SW480 (cell line): ENCODE measurements at places on chromosomes 3 and 15.

DNA sequence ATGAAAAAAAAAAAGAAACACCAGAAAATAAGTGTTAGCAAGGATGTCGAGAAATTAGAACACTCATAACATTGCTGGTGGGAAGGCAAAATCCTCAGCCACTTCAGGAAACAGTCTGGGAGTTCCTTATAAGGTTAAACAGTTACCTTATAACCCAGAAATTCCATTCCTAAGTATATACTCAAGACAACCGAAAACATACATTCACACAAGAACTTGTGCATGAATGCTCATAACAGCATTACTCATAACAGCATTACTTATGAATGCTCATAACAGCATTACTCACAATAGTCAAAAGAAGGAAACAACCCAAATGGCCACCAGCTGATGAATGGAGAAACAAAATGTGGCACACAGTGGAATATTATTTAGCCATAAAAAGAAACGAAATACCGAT, 34.8 kb upstream of the DCP1A start:
- DNase-seq: no peak

- no peak for DNase-seq
Observed at GRCh38 chr3:140572334-140572733, 105.5 kb upstream of the TRIM42 start.

DNA sequence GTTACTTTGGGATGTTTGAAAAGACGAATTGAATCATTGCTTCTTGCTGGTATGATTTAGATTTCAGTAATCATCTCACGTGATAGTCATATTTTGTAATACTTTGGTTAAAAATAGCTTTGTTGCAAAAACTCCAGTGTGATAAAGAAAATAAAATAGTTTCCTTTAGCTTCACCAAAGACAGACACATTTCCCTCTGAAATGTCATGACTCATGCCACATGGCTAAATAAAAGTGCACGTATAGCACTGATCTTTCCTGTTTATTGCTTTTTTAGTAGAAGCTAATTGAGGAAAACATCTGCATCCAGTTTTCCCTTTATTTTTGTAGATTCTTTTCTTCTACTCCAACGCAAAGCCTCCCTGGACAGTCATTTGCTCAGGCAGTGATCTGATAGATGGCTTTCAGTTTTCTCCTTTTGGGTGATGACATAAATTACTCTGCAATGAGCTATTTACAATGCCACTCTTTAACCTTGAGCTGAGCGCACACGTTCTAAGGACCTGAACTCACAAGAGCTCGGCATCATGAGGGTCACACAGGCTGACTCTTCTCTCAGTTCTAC, 84.9 kb downstream of the ARNT2 start:
- DNase-seq: no peak

DNA sequence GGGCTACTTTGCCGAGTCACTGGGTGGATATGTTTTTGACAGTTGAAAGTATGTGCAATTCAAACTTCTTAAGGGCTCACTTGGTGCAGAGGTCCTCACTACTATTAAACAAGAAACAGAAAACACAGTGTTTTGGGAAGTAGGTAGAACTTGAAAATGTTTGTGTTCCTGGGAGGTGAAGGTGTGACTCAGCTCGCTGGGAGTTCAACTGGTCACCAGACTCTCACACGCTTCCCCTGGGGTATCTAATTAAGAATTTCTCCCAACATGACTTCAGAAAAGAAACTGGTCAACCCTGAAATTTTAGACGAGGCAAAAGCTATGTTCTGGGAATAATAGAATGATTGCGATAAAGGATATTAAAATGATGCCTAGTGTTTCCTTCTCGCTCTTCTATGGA, 1039.8 kb upstream of the SEMA6D start:
- DNase-seq: no peak

- DNase-seq: no peak
Observed at GRCh38 chr3:46910166-46910760, 32.7 kb downstream of the PTH1R start.

DNA sequence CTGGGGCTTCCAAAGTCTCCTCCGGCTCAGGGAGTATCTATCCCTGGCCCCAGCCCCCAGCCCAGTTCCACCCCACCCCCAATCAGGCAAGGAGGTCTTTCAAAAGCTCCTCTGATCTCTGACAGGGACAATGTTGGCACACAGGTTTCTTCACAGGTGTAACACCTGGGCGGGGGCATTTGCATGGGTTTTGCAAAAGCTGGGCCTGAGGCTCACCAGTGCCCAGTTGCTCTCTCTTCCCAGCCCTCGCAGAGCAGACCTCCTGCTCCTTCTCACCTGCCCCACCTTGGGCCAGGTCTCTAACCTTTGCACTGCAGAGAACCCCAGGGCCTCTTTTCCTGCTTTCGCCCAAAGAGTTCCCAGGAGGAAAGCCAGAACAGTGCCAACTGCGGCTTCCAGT, 8.6 kb upstream of the CSK start:
- no peak for DNase-seq

DNA sequence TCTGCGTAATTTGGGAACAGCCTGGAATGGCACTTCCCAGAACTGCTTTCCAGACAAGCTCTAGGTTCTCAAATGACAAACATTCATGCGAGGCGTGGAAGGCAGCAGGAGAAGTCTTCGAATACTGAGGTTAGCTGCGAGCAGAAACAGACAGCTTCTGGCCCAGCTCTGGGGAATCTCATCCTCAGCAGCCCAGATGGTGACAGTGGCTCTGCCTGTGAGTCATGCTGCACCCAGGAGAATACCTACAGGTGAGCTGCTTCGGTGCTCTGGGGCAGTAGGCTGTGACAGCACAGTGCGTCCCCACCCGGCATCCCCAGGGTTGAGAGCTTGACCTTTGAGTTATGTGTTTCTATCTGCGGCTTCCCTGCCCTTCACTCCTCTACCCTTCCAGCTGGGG, 258.6 kb downstream of the KLF13 start:
- DNase-seq: no peak

GRCh38 chr3:128400671-128401070, 66.0 kb downstream of the DNAJB8 start:
- no peak for DNase-seq

GRCh38 chr3:120854908-120855526, 53.0 kb upstream of the STXBP5L start:
- no peak for DNase-seq

- no peak for DNase-seq
Observed at GRCh38 chr3:128066114-128066513, 13.9 kb downstream of the SEC61A1 start.

DNA sequence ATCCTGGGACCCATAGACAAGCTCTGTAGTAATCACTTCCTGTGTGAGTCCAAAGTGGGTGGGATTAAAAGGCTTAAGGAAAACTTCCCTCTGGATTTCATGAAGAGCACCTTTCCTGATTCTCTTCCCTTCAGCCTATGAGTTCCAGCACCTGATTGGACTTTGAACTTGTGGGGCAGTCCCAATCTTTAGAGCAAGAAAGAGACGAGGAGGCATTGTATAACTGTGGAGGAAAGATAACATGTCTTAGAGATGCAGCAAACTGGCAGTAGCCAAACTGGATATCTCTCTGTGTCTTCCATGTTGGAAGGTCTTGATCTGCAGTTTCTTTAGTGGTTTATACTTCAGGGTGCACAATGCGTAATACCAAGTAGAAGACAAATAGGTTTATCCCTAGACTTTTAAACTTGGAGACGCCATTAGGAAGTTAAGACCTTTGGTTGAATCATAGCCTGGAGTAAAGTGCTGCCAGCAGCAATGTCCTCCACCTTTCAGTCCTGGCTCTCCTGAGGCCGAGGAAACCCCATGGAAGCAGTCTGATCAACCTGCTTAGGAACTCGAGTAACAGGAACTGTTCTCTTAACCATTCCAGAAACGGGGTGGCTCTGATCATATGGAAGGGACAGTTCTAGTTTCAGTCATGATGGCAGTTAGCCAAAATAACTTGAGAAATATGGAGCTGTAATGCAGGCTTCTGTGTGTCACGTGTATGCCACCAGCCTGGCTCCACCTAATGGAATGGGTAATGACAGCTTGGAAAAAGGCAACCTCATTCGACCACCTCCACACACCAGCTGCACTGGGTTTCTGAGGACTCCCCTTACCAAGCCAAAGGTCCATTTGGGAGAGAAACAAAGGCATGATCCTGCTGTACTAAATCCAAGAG, 4.7 kb downstream of the EIF1B start:
- no peak for DNase-seq

DNA sequence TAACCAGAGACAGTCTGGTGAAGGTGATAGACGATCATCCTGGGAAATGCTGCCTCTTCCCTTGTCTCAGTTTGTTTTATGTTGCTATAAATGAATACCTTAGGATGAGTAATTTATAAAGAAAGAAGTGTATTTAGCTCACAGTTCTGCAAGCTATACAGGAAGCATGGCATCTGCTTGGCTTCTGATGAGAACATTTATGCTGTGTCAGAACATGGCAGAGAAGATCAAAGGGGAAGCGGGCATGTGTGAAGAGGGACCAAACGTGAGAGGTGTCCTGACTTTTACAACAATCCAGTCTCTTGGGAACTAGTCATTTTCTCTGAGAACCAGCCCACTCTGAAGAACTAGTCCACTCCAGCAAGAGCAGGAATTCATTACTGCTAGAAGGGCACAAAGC, 9.6 kb downstream of the CMC1 start:
- DNase-seq: no peak

- no peak for DNase-seq
Observed at GRCh38 chr15:42584031-42584765, 8.8 kb downstream of the STARD9 start.

- no peak for DNase-seq
Observed at GRCh38 chr15:46034755-46035154, 399.9 kb downstream of the SQOR start.

DNA sequence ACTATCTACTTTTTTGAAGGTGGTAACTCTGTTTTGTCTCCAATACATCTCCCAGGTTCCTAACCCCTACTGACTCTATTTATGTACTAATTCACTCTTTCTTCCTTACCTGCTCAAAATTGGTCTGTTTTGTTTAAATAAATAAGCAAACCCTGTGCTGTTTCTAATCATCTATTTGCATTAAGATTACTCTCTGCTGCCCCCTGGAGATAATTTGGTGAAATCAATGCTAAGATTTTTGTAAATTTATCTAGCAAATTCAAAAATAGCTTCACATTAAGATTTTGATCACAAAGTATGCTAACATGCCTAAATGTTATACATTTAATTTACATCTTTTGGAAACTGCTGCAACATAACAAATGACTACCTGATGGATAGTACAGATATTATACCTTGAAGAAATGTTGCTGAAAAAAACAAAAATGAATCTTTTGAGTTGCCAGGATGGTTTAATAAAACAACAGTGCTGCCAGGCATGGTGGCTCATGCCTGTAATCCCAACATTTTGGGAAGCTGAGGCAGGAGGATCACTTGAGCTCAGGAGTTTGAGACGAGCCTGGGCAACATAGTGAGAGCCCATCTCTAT, 4.4 kb upstream of the CD200R1 start:
- peak; percentile 26 for DNase-seq
